ENCODE measurements at places on chromosomes 6 and 20.

DNA sequence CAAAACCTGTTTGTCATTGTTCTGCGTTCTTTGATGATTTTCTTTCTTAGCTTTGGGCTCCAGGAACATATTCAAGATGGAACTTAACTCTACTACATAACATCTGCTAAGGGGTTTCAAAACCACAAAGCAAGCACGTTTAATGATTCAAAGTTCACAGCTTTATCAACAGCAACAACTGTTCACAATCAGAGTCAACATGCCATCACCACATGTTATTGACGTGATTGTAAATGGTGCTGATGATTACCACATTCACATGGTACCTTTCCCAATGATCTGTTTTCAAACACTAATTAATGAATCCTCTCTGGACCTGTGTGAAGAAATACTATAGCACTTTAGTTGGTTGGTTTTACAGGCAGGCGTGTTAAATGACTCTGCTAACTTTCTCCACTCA is 180.6 kb upstream of the CEP162 start:
- no peak for DNase-seq

GRCh38 chr6:12602951-12603672 is 113.5 kb upstream of the PHACTR1 start:
- DNase-seq: no peak

GRCh38 chr6:73746787-73747186 is 50.8 kb downstream of the CD109 start:
- DNase-seq: no peak

GRCh38 chr6:96164802-96165201 is 149.0 kb downstream of the FUT9 start:
- DNase-seq: no peak

GRCh38 chr6:164035900-164036485 is 621.5 kb downstream of the QKI start:
- no peak for DNase-seq

DNA sequence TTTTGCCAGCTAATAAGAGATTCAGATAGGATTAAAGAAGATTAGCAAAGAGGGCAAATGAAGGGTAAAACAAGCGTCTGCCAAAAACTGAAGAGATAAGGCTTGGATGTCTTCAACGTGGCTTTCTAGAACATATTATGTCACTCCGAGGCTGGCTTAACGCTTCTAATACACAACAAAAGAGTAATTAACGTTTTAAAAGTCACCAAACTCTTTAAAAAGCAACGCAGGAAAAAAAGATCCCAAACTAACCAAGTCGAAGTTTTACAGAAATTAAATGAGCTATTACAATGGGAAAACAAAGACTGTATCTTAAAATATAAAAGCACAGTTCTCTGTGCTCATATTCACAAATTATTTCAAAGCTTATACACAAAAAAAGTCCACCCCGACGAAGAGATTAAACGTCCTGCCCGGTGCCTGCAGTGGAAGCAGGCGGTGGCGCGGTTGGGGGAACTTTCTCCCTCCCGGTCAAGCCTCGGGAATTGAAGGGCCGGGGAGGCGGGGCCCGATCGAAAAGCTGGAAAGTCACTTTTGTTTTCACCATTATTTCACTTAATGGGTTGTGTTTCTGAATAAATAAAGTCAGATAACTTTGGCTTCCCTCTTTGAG is 1.2 kb downstream of the MAK start:
- no peak for DNase-seq

DNA sequence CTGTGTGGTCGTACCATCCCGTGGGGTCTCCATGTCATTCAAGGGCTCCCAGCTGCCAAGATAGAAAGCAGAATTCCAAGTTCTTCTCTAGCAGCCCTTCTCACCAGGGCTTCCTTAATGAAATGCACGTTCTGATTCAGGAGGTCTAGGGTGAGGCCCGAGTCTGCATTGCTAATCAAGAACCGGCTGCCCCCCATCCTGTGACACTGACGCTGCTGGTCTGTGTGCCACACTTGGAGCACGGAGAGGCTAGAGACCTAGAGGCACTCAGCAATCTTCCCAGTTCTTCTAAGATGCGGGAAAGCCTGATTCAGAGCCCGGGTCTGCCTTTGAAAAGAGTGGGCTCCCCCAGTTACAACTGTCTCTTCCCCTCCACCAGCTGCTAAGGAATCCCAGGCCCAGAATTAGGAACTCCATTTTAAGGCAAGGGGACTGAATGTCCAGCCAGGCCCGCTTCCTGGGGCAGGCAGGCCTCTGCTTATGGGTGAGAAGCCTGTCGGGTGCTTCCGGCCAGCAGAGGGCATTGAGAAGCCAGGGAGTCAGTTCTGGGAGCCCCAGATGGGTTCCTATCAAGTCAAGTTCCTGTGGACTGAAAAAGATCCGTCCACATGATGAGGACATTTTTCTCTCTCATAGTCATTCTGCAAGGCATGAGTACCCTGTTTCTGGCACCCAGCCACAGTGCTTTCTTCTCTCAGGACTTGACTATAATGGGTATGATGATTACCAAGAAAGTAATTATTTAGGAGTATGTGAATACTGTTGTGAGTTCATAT is 69.8 kb upstream of the RIN2 start:
- no peak for DNase-seq
